ENCODE measurements at places on chromosomes 11 and 22.

DNA sequence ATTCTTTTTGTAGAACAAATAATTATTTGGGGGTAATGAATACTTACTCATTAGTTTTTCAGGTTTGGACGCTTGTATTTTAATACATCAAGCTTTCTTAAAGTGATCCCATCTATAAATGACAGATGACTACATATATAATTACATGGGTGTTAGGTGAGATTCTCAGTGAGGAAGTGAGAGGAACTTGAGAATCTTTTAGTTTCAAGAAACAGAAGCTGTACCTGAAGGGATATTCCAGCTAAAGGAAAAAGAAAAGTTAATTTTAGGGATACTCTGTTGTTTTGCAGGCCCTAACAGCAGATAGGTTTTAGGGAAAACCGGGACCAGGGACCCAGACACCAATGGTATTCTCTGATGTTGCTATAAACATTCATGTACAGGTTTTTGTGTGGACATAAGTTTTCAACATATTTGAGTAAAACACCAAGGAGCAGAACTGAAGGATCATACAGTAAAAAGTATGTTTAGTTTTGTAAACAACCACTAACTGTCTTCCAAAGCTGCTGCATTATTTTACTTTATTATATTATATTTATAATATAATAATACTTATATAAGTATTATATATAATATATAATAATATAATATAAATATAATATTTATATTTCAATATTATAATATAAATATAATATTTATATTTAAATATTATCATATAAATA lies 24.1 kb upstream of the PHOX2A start:
- DNase-seq: no peak

- DNase-seq: no peak
Measured at GRCh38 chr11:72631806-72632731, 42.2 kb downstream of the PDE2A start.

GRCh38 chr11:69669486-69669885 lies 5.7 kb downstream of the LTO1 start:
- DNase-seq: no peak

- DNase-seq: peak; percentile 37
Measured at GRCh38 chr11:121596195-121597155, 143.7 kb upstream of the SORL1-AS1 start.

- no peak for DNase-seq
Measured at GRCh38 chr11:15212876-15213275, 98.2 kb downstream of the INSC start.

DNA sequence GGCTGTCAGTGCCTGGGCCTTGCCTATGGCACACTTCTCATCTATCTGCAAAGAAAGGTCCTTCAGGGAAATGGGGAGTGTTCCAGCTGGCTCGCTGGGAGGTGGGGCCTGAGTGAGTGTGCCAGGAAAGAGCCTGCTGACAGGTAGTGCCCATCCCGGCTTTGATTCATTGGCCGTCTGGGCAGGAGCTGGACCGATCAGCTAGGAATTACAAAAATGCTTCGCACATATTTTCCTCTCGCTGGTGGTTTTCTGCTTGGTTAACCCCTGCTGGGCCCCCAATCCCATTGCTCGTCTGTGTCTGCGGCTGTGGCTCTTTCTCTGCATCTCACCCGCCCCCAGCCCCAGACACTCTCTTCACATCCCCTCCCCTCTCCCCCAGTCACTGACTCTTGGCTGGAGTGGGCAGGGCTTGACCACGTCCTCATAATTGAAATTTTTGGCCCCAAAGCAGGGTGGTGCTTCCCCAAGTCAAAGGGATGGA lies 10.8 kb downstream of the LIF start:
- peak; percentile 55 for DNase-seq

DNA sequence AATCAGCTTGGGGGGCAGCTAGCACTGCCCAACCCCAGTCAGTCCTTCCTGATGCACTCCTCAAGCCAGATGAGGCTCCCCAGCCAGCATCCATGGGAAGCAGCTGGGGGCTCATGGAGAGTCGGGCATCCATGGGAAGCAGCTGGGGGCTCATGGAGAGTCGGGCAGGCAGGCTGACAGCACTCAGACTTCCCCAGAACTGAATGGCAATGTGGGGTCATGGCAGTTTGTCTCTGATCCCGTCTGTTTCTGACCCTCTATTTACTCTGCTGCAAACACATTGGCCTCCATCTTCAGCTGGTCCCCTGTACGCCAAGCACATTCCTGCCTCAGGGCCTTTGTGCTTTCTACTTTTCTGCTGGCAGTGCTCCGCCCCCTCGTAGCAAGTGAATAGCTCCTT lies 314.8 kb downstream of the NTM start:
- DNase-seq: no peak

DNA sequence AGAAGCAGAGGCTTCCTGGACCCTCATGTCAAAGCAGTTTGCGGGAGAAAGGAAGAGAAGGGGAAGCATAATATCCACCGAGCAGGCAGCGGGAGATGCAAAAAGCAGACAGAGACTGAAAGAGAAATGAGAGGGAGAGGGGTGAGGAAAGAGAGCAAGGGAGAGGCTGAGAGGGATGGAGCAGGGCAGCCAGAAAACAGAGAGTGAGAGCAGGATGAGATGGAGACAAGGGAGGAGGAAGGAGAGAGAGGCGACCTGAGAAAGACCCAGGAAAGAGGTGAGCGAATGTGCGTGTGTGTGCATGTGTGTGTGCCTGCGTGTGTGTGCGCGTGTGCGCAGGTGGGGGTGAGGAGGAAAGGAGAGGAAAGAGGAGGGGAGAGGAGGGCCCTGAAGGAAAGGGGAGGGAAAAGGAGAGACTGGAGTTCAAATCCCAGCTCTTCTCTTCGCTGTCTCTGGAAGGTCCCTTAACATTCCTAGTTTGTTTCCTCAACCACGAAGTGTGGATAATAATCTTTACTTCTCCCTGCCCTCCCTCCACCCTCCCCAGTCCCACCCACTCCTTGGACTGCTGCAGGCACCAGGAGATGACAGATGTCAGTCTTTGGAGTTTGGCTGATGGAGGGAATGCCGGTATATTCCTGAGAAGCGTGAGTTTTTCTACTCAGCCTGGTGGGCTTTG lies 67.9 kb downstream of the ISX start:
- DNase-seq: no peak
